ENCODE measurements at places on chromosomes 7 and 10.

DNA sequence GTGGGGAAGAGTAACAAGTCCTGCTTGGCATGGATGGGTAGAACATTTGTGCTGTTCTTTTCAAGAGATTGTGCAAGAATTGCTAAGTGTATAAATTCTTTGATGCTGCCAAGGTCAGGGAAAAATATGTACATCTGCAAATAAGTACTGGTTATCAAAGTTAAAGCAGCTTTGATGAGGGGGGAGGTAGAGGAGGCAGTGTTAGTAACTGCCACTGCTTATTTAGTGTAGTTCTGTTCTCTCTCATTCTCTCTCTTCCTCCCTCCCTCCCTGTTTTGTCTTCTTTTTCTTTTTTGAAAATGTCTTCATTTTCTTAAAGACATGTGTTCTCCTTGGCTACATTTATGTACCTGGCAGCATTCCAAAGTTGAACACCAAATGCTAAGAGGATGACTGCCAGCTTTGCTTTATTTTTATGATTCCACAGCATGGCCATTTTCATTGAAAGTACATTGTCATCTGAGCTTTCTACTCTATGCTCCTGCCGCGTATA is 18.6 kb downstream of the CACNB2 start:
- DNase-seq = peak; percentile 78

DNA sequence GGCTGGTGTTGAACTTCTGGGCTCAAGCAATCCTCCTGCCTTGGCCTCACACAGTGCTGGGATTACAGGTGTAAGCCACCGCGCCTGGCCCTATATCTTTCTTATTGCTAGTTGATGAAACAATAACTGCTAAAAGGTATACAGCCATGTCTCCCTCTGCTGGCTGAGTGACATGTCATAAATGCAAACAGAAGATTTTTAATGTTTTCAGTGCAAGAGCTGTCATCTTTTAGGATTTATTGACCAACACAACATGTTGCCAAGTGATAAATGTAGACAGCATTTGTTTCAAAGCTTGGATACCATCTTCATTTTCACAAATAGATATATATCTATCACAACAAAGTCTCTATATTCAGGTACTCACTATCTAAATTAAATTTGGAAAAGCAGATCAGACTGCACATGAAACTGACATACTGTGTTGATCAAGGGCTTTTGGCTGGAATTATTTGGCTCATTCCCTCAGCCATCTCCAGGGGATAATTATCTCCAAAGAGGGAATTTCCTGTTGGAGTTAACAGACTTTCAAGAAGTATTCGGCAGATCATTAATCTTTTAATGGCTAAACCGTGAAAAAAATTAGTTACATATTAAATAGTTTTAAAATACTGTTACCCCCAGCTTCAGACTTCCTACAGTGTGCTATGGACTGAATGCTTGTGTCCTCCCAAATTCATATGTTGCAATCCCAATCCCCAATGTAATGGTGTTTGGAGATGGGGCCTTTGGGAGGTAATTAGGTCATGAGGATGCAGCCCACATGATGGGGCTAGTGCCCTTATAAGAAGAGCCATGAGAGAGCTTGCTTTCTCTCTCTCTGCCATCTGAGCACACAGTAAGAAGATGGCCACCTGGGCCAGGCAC is 41.3 kb upstream of the SRPK2 start:
- peak; percentile 68 for DNase-seq

- no peak for DNase-seq
These were observed 343.9 kb downstream of the BMPER start for GRCh38 chr7:34249192-34249591.

DNA sequence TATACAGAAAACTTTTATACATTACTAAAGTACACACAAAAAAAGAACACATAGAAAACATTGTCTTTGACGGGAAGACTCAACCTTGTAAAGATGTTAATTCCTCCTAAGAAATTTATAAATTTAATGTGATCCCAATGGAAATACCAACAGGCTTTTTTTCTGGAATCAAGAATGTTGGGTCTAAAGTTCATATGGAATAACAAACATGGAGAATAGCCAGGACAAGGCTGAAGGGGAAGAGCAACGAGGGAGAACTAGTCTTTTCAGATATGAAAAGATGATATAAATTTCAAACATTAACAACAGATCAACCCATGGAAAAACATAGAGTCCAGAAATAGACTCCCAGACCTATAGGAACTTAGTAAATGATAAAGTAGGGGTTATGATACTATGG is 19.8 kb downstream of the HIPK2 start:
- DNase-seq = no peak

GRCh38 chr10:47452495-47453140 is 31.3 kb downstream of the ANXA8 start:
- DNase-seq = no peak

GRCh38 chr10:70803775-70804420 is 11.8 kb upstream of the SGPL1 start:
- DNase-seq = peak; percentile 90

All from MCF 10A (cell line).